Posterior cingulate gyrus (tissue), 11 donors: ENCODE measurements at places on chromosomes 5 and 9.

GRCh38 chr9:23728736-23729135 lies 97.3 kb downstream of the ELAVL2 start:
- no peak for DNase-seq

DNA sequence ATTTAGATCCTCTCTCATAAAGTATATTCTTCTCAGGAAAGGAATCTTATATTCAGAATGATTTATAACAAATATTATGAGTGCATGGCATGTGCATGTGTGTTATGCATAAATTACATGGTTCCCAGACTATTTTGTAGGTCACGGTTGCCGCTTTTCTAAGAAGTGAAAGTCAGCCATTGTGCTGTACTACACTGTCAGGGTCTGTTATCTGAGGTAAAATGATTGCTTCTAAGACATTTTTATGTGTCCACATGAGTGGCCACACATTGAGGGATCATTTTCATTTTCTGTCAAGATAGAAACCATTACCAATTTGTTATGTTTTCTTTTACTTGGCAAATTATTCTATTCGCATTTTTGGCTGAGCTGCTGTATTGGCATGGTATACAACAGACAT lies 210.8 kb downstream of the CWC27 start:
- DNase-seq, result no peak

DNA sequence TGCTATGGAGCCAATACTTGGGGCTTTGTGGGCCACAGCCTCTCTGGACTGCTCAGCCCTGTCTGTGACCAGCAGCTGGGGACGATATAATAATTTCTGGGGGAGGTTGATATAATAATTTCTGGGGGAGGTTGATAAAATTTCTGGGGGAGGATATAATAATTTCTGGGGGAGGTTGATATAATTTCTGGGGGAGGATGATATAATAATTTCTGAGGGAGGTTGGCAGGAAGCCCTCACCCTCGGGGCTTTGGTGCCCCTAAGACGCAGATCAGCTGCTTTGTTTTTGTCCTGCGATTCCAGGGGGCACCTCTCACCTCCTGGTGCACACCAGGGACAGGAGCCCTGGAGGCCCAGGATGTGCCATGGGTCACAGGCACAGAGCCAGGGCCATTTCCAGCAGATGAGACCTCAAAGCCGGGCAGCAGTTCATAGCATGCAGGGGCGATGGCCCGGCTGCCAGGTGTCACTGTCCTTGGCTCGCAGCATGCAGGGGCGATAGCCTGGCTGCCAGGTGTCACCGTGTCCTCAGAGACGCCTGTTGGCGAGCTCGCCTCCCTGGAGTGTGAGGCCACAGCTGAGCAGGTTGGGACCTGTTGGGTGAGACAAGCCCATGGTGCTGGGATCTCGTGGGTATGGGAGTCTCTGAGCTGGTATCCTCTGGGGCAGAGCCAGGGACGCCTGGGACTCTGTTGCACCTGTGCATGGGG lies 3.8 kb upstream of the TOR4A start:
- DNase-seq, result no peak

DNA sequence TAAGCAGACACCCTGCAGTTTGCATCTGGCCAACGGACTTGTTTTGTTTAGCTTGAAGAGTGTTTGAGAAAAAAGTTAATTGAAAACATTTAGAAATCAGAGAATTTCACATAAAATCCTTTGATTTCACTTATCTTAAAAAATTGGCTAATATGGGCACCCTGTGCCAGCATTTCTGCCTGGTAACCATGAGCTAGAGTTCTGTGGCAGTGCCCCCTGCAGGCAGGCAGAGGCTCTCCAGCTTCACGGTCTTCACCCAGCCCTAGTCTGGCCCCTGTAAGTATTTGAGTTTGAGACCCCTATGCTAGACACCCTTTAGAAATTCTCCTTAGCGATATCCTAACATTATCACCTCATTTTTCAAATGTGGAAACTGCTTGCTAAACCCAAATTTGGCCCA lies 18.8 kb upstream of the FANCC start:
- DNase-seq, result no peak

GRCh38 chr5:73437101-73437776 lies 11.3 kb downstream of the FOXD1 start:
- no peak for DNase-seq

DNA sequence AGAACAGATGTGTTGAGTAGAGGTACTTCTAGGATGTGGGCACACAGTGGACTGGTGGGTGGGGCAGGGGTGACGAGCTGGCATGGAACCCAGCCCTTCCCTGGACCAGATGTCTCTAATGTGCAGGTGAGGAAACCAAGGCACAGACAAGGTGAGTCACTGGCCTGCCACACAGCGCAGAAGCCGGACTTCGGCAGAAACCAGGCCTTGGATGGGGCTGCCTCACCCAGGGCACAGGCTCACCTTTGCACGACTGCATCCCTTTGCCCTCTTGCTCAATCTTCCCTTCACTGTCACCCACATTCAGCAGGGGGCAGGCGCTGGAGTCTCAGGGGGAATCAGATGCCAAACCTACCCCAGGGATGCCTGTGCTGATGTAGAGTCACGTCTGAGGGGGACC lies 65.4 kb upstream of the LMX1B start:
- DNase-seq, result no peak

- no peak for DNase-seq
These were observed 42.7 kb downstream of the ZNF618 start for GRCh38 chr9:113918697-113919350.

DNA sequence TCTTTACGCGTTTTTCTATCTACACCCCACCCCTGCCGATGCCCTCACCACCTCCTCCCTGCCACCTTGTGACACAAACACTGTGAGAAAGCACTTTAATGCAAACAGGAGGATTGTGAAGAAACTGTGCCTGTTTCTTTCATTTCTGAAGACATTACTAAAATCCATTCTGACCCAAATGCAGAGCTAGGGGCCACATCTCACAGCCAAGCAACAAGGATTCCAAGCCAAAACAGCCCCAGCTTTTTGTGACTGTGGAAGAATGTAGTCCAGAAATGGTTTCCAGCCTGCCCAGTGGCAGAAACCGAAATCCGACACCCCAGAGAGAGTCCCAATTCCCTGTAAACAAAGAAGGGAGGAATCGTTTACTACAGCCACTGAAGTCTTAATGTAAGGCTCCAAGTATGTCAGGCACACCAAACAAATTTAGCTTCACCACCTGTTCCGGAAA lies 190.9 kb downstream of the TTC39B start:
- no peak for DNase-seq

GRCh38 chr9:79537838-79538237 lies 33.9 kb upstream of the TLE4 start:
- DNase-seq, result no peak

DNA sequence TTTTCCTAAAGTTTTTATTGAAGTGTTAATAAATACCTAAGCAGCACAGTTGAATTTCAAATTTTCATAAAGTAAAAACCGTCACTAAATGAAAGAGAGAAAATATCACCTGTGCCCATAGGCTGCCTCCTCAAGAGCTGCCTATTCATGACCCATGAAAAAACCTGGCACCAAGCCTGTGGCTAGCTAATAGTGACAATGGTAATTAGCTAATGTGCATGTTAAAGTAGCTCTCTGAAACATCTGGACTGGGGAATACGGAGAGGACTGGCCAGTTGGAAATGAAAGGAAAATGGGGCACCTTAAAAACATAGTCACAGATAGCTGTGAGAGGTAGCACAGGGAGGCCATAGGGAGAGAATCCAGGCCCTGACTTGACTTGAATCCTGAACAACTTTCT lies 5.4 kb upstream of the GNE start:
- no peak for DNase-seq

- no peak for DNase-seq
These were observed 181.2 kb downstream of the MACROH2A1 start for GRCh38 chr5:135217669-135218485.
